G401 (cell line): ENCODE measurements at places on chromosomes 7 and 10.

- no peak for DNase-seq
Observed at GRCh38 chr10:120949609-120950031, 98.5 kb downstream of the WDR11 start.

GRCh38 chr10:76442113-76442512 is 1010.7 kb downstream of the LRMDA start:
- DNase-seq = no peak

- DNase-seq = no peak
Observed at GRCh38 chr10:97768322-97769315, 3.2 kb downstream of the SFRP5 start.

GRCh38 chr10:84012431-84012830 is 126.9 kb upstream of the GHITM start:
- DNase-seq = no peak

DNA sequence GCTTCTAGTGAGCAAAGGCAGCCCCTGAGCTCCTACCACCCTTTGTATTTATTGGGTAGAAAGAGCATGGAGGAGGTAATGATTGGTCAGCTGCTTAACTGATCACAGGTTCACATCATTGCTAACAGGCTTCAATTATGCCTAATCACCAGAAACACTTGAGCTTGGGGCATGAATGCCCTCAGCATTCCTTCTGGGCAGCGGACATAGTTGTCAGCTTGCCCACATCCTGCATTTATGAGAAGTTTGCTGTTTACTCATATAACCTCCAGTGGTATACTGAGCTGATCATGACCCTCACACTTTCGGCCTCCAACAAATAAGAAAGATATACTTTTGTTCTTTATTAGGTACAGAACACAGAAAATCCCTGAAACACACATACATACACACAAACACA is 140.3 kb upstream of the ODAD2 start:
- no peak for DNase-seq

- DNase-seq = no peak
Observed at GRCh38 chr10:107144490-107144889, 20.0 kb downstream of the SORCS1 start.

GRCh38 chr10:62647375-62648092 is 157.0 kb upstream of the ADO start:
- DNase-seq = no peak

DNA sequence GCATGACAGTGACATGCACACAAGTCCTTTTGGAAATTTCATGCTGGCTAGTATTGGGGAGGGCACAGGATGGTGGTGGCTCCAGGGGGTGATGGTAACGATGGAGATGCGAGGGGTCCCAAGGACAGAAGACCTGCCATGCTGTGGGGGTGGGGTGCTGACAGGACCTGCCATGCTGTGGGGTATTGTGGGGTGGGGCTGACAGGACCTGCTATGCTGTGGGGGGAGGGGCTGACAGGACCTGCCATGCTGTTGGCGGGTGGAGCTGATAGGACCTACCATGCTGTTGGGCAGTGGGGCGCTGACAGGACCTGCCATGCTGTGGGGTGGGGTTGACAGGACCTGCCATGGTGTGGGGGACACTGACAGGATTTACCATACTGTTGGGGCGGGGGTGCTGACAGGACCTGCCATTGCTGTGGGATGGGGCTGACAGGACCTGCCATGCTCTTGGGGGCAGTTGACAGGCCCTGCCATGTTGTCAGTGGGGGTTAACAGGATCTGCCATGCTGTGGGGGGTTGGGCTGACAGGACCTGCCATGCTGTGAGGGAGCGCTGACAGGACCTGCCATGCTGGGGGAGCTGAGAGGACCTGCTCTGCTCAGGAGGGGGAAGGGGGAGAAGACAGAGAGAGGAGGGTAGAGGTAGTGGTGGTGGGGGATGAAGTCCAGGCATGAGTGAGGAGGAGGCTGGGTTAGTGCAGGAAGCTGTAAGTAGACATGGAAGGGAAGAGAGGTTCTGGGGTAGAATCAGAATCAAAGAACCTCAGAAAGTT is 36.2 kb upstream of the RET start:
- no peak for DNase-seq

GRCh38 chr7:97009753-97010732 is 4.7 kb downstream of the DLX6 start:
- no peak for DNase-seq

GRCh38 chr10:22846294-22846693 is 81.6 kb upstream of the ARMC3 start:
- DNase-seq = no peak

DNA sequence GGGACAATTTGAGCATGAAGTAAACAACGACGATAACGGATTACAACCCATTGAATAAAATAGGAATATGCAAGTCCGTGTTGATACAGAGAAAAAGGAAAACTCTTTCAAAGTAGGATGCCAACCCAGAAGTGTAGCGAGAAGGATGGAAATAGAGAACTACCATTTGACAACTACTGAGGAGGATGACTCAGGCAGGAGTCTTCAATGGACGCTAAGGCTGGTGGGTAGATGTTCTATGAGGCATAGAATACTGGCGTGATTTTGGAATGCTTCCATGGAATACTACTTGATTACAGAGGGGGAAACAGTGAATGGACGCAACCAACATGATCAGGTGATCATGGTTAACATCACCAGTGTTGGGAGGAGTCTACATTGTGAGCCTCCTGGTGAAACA is 828 bp upstream of the CFAP70 start:
- no peak for DNase-seq

DNA sequence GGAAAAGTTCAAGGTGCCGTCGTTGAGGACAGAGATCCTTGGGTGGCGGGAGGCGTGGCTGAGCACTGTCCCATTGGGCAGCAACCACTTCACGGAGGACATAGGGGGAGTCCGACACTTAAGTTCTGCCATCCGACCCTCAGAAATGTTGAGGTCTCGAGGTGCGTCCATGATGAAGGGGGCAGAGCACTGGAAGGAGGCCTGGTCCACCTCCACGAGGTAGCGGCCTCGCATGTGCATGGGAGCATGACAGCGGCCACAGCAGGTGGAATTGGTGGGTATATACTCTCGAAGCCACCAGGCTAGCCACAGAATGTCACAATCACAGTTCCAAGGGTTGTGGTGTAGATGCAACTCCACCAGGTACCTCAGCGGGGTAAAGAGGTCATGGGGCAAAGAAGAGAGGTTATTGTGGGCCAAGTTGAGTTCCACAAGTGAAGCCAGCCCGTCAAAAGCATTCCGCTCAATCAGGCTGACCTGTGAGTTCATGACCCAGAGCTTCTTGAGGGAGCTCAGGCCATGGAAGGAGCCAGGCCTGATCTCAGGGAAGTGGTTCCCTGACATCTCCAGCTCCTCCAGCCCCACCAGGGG is 1.7 kb downstream of the LRRC4 start:
- DNase-seq = no peak

GRCh38 chr10:89639326-89639725 is 5.7 kb downstream of the PANK1 start:
- DNase-seq = no peak

DNA sequence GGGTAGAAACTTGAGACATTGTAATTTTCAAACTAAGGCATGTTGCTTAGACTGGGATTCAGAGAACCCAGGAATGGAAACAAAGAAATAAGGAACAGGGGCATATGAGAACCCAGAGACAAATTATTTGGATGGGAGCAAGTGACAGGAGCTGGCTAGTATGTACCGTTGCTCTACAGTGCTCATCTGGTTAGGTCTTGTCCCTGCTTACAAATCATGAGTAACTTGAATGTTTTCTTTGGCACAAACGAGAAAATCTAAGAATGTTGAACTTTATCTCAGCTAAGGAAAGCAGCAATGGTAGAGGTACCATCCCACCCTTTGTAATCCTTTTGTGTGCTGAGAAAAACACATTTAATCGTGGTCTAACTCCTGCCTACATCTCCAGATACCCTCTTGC is 116.0 kb upstream of the IMMP2L start:
- no peak for DNase-seq

DNA sequence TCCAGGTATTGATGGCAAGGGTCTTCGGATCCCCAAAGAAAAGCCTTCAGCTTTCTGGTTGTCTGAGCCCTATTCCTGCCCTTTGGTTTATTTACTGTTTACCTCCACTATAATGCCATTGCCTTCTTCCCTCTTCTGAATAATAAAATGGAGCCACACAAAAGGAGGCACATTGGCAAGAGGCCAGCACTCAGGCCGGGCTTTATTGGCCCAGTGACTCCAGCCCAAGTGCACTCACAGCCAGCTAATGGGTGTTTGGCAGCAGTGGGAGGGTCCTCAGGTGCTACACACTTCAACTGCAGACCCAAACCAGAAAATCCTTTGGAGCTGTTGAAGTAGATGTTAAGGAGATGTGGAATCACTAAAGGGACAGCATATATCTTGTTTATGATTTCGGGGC is 336.0 kb downstream of the PLXNA4 start:
- no peak for DNase-seq

- DNase-seq = no peak
Observed at GRCh38 chr7:80681272-80681885, 42.9 kb downstream of the CD36 start.

DNA sequence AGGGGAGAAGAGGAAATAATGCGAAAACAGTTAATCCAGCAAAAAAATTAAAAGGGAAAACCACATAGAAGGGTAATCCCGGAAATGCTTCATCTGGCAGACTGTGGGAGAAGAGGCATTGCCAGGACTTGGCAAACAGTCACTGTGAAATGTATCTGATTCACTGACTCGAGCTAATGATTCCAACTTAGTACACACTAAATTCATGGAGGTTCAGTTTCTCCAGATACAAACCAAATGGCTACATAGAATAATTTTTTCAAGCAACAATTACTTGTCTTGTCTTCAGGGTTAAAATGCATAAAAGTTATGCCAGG is 36.4 kb downstream of the GDI2 start:
- DNase-seq = peak; percentile 73

DNA sequence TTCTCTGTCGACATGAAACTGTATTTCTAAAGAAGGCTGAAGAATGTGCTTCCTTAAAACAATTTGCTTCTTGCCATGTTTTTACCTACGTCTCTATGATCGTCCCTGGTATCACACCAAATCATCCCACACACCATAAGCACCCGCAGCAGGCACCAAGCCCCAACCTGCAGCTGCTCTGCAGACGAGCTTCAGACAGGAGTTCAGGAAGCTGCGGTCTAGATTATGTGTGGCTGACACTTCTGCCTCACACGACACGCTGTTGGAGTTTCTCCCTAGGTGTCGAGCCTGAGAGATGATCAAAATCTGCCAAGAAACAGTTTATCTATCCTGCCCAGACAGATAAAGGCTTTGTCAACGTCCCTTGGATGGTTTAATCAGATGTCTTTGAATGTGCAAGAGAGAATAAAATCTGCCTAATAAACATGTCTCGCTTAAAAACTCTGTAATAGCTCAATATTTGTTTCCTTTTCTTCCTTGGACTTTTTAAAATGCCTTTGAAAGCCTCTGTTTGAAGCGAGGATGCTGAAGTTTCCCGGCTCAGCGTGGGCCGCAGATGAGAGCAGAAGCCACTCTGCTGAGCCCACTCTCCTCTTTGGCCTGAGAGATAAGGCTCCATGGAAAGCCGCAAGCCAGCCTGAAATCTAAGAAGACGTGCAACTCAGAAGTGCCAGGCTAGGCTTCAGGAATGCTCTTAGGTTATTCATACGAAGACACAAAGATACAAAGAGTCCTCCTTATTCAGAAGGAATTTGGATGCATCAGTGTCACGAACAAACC is 158.3 kb upstream of the PFKP start:
- no peak for DNase-seq

GRCh38 chr10:12489357-12489756 is 140.0 kb downstream of the CAMK1D start:
- DNase-seq = no peak

- DNase-seq = no peak
Observed at GRCh38 chr10:16011548-16011947, 151.2 kb upstream of the MINDY3 start.

DNA sequence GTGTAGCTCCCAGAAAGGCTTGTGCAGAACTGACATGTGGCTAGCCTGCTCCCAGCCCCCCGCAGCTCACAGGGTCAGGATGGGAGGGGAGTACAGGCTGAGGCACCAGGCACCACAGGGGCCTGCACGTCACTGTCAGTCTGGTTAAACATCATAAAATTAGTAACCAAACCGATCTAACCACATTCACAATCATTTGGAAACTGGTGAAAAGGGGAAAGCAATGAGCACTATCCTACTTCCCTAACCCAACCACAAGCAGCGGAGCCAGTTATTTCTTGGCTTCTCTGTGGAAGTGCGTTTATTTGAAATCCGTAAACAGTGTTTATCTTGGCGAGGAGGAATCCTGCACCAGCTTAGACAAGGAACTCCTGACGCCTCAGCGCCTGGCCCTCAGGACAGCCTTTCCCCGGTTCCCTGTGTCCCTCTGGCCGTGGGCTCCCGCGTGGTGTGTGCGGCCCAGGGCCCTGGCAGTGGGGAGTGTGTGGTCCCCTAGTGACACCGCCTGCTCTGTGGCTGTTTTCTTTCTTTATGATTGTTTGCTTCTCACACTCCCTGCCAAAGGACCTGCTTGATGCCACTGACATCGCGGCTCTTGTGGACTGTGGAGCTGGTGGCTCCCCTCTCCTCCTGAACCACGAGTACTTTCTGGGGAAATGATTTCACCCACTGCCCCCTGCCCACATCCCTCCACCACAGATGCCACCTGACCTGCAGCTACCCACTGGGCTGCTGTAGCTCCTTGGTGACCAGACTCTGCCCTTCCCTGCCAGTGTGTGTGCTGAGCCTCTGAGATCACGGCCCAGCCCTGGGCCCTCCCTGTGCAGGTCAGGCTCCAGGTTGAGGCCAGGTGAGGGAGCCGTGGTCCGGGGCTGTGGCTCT is 38.0 kb downstream of the INPP5A start:
- DNase-seq = peak; percentile 60

DNA sequence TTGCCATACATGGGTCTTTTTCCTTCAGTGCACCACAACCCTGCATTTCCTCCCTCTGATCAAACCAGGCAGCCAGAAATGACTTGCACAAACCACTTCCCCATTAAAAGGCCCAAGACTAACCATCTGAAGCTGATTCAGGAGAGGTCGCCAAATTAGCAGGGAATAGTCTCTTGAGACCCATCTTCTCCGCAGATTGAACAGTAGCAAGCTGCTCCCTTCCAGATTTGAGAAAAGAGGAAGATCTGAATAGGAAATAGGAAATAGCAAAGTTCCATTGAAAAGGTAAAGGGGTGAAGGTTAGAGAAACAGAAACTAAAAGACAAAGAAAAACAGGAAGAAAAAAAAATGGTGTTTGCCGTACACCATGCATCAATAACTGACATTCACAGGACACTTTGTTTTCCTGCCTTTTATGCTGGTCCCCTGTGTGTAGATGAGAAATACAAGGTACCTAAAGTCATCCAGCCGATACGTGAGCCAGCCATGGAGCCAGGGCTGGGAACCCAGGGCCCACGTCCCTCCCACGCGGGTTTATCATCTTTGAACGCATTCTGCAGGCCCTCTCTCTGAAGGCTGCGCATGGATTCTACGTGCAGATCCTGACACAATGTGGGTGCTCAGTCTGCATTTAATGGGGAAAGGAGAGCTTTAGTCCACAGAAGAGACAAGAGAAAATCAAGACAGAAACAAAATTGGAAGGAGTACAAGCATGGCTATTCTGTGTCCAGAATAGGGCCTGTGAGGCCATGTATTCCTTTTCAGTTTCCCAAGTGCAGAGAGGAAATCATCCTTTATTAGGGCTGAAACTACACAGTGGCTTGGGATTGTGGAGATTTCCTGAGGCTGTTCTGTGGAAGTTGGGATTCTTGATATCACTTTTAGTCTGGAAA is 268.4 kb upstream of the NPVF start:
- DNase-seq = no peak
